HT1080 (cell line): ENCODE measurements at places on chromosomes 11 and 22.

- DNase-seq = peak; percentile 96
These were observed 37.3 kb upstream of the RBFOX2 start for GRCh38 chr22:36065775-36066544.

DNA sequence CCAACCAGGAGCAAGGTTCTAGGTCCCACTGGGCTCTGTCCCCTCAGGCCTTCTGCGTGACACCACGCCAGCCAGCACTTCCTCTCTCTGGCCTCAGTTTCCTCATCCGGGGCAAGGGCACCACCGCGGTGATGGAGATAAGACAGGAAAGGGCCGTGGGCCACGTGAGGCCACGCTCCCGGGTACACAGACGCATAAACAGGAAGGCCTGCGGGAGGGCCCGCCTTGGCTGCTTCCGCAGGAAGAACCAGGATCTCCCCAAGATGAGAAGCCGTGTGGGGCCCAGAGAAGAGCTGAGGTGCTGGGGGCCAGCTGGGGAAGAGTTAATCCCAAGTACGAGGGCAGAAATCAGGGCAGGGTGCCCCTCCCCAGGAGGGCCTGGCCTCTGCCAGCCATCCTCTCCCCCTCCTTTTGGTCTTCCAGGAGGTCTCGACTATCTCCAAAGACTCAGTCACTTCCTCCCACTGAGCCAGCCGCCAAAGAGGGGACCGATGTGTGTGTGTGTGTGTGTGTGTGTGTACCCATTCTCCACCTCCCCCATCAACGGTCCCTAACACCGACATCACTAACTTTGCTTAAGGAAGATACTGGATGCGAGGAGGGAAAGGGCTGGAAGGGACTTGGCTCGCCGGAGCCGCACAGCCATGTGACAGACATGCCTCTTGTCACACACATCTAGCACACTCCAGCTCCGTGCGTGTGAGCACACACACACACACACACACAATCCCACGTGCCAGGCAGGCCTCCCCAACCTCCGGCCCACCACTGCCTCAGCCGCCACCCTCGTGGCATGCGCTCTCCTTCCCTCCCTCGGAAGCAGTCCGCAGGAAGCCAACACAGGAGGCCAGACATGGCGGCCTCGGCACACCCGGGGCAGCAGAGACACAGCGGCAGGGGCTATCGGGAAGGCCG lies 1.4 kb downstream of the MFNG start:
- DNase-seq = no peak

GRCh38 chr11:134471087-134471715 lies 59.2 kb upstream of the B3GAT1 start:
- no peak for DNase-seq

DNA sequence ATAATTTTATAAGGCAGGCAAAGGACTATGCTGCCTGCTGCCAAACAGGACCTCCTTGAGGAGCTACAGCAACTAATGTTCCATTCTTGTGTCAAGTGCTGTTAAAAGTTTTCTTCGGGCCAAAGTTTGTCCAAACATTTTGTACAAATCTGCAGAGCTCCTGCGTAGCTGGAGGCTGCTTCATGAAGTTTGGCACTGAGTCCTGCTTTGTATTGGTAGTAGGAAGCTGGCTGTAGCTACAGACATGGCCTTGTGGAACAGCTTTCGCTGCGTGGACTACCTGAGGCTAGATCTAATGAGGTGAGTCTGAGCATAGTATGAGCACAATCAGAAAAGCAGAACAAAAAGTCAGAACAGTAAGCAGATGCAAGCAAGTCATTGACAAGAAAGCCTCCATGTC lies 528.1 kb downstream of the DLG2 start:
- DNase-seq = no peak

- DNase-seq = no peak
These were observed 1.2 kb upstream of the MMP10 start for GRCh38 chr11:102781676-102782075.

GRCh38 chr11:15967966-15968365 lies 388.4 kb downstream of the SOX6 start:
- peak; percentile 15 for DNase-seq

DNA sequence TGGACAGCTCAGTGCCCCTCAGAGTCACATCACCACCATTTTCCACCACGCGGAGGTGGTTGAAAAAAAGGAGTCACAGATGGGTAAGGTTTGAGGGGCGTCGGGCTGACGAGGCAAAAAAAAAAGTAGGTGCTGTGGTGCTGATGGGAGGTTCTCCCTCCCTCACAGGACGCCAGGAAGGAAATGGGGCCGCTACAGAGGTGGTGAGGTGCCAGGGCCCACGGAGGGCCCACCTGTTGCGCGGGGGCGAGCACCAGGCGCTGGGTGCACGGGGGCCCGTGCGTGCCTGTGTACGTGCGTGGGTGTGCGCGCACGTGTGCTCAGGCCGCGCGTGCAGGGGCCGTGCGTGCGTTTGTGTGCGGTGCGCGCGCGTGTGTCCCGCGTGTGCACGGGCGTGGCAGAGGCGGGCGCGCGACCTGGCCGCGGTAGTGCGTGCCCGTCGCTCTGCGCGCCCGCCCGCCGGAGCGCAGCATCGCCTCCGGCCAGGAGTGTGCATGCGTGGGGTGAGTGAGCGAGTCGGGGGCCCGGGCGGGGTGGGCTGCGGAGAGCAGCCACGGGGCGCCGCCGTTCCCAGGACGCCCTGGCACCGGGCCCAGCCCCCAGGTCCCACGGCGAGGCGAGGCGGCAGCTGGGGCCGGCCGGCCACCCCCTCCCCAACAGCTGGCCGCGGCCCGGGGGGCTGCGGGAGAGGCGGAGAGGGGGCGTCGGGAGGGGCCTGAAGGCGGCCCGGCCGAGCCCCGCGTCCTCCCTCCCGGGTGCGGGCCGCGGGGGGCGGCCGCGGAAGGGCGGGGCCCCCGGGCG lies 2.8 kb downstream of the PDGFB start:
- no peak for DNase-seq

- no peak for DNase-seq
These were observed 43.6 kb downstream of the XRRA1 start for GRCh38 chr11:74905326-74905725.

DNA sequence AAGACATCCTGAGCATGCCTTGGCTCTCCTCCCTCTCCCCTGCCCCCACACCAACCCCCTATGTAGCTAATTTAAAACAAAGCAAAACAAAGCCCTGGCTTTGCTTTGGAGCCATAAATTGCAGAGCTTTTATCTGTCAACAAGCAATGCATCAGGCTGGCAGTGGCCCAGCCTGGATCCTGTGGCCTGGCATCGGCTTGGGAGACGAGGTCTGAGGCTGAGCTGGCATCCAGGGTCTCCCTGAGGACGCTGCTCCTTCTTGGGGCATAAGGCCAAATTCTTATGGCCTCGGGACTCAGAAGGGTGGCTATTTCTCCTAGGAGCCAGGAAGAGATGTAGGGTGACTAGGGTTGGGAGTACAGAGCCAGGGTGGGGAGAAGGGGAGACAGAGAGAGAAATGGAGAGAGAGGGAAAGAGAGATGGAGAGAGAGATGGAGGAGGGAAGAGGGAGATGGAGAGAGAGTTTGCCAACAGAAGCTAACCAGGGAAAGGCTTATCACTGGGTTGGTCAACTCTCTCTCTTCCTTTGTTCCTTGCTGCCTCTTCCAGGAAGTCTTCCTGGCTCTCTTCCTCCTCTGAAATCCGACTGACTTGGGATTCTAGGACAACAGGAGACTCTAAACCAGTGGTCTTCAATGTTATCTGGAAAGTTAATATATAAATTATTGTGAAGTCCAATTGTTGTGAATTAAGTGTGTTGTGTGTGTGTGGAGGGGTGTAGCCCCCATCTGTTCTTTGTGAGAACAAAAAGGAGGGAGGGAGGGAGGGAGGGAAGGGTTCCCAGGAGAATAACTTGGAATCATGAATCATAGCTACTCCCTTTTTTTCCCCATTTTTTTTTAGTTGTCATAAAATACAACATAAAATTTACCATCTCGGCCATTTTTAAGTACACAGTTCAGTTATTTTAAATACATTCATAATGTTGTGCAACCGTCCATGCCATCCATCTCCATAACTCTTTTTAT lies 29.1 kb downstream of the TSPAN18 start:
- DNase-seq = no peak

DNA sequence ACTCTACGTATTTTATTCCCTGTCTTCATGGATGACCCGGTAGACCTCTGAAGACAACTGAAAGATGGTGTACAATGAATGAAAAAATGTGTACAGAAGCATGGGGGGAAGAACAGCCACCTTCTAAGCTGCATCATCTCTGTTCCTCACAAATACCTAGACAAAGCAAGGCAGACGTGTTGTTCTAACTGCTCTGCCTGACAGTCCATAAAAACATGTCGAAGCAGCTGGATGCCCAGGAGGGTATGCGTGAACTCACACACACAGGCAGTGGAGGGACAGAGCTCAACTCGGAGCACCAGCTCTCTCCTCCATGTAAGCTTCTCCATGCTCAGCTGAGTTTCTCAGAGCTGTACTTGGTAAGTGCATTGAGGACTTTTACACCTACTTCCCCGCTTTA lies 327.4 kb downstream of the CTTN start:
- DNase-seq = no peak

DNA sequence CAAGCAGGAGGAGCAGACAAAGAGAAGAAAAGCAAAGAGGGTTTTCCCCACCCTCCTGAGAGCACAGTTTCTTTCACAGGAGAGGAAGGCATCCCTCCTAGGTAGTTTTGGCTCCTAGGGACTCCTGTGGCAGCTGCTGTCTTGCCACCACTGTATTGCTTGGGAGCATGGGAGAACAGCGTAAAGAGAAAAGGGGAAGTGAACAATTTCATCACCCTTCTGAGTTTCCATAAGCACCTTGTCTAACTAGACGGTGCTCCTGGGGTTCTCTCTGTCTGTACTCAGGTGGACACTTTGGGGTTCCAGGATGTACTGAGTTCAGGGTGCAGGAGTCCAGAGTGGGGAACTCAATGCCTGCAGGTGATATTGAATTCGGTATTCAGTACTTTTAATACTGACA lies 1430.5 kb downstream of the TBC1D22A start:
- no peak for DNase-seq

GRCh38 chr11:27770576-27770975 lies 70.3 kb upstream of the BDNF start:
- DNase-seq = peak; percentile 80

GRCh38 chr22:41242396-41243117 lies 1.8 kb upstream of the CHADL start:
- no peak for DNase-seq

- no peak for DNase-seq
These were observed 138.4 kb downstream of the CRYBB2 start for GRCh38 chr22:25357606-25358420.

DNA sequence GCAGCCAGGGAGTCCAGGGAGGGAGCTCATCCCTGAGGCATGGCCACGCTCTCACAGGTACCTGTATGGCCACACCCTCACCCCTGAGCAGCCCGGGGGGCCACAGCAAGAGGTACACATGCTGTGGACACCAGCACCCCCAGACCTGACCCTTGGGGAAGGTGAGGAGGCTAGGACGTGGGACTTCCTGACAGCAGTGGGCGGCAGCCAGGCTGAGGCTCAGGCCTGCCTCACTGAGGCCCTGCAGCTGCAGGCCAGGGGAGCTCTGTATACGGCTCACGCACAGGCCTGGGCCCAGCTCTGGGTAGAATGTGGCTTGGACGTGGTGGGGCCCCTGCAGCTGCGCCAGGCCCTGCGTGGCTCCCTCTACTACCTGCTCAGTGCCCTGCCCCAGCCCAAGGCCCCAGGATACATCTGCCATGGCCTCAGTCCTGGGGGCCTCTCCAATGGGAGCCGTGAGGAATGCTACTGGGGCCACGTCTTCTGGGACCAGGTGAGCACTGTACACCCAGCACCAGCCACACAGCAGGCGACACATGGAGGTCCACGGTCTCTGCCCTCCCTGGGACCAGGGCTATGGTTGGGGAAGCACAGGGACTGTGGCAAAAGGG lies 1.8 kb downstream of the PGGHG start:
- no peak for DNase-seq

- DNase-seq = peak; percentile 63
These were observed 21.2 kb upstream of the ISX start for GRCh38 chr22:35044607-35045390.

GRCh38 chr11:77181799-77182541 lies 53.9 kb downstream of the MYO7A start:
- DNase-seq = no peak

DNA sequence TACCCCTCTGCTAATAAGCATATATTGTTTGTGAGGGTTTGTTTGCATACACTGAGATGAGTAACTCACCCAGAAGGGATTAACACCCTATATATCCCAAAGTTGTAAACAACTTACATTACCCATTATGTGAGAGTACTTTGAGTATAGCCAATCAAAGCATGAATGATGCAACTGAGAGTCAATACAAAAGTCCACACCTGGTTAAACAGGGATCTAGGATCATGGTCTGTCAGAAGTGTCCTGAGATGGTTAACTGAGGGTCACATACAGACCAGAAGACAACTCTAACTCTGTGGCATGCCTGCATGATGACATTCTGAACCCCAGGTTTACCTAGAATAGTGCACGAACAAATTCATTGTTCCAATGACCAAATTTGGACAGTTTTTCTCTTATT lies 17.4 kb upstream of the OR10A5 start:
- no peak for DNase-seq

DNA sequence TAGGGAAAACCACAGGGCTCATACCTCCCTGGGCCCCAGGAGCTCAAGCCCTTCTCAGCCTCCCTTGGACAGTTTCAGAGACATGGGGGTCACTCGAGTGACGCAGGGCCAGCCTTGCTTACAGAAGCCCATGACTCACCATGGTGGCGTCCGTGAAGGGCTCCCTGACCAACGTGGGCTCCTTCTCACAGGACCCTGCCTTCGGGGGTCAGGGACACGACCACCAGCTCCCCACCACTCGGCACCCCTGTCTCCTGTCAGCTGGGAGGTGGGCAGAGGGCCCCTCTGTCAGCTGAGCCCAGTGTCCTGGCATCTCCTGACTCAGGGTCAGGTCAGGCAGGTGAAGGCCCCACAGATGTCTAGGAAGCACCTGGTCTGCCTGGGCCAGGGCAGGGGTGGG lies 126.3 kb upstream of the ANO1 start:
- no peak for DNase-seq

DNA sequence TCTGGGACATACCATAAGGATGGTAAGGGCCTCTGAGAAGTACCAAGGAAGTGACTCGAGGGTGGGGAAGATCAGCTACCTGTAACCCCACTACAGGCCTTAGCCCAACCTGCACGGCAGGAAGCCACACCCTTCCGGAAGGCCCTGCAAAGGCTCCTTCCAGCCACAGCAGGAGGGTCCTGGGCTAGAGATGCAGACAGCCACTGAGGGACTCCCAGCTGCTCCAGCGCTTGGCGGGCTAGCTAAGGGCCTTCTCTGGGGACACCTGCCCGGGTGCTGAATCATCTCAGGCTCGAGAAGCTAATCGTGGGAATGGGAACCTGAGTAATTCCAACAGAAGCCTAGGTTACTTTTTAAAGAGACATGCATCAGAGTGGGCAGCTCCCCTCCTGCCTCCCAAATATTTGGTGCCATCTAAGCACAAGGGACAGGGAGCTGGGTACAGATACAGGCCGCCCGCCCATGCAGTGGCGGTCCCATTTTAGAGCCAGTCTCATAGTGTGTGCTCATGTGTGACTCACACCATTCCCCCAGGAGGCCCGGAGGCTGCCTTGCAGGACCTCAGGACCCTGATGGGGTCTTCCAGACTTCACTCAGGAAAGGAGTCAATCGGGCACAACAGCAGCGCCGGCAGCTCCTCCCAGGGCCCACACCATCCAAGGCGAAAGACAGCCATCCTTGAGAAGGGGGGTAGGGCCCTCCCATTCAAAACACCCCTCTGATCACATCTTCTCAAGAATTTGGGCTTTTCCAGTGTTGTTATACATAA lies 8.0 kb downstream of the MYH9 start:
- peak; percentile 51 for DNase-seq

GRCh38 chr22:47195484-47196165 lies 433.2 kb downstream of the TBC1D22A start:
- no peak for DNase-seq

GRCh38 chr11:67504950-67505581 lies at the start of gene PITPNM1:
PITPNM1 (minus strand) TSS chr11:67505363; CDS start chr11:67504180, 1,183 bp downstream.
- no peak for DNase-seq

GRCh38 chr11:133563505-133564025 lies 31.3 kb upstream of the OPCML start:
- DNase-seq = no peak
